Natural killer cell treated with Interleukin-12 subunit alpha and Interleukin-12 subunit beta and Interleukin-15 and Interleukin-18, amount 100 ng/mL, for 72 hours (primary cell): ENCODE measurements at places on chromosomes 7 and 10. TPM values are rescaled to one million over a fixed set of nuclear protein-coding genes. Genes with fewer than 3 reads are reported as not detected.

DNA sequence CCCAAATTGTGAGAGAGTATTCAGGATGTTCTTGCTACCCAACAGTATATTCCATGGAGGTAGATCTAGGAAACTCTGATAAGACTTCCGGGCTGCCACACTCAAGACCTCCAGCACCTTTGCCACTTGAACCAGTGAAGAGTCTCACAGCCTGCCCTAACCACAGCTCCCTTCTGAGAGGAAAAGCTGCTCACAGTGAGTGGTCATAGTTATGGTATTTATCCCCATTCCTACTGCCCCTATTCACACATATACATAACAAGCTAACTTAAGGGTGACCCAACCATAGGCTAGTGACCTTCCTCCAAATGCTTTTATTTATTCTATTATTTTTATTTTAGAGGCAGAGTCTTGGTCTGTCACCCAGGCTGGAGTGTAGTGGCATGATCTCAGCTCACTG is 156.3 kb downstream of the PTEN start:
- DNase-seq, result no peak

CFAP69 gene
- total RNA-seq, result 0.21 TPM

GRCh38 chr7:47945261-47946015 is 2.8 kb downstream of the PKD1L1 start:
- no peak for DNase-seq

DNA sequence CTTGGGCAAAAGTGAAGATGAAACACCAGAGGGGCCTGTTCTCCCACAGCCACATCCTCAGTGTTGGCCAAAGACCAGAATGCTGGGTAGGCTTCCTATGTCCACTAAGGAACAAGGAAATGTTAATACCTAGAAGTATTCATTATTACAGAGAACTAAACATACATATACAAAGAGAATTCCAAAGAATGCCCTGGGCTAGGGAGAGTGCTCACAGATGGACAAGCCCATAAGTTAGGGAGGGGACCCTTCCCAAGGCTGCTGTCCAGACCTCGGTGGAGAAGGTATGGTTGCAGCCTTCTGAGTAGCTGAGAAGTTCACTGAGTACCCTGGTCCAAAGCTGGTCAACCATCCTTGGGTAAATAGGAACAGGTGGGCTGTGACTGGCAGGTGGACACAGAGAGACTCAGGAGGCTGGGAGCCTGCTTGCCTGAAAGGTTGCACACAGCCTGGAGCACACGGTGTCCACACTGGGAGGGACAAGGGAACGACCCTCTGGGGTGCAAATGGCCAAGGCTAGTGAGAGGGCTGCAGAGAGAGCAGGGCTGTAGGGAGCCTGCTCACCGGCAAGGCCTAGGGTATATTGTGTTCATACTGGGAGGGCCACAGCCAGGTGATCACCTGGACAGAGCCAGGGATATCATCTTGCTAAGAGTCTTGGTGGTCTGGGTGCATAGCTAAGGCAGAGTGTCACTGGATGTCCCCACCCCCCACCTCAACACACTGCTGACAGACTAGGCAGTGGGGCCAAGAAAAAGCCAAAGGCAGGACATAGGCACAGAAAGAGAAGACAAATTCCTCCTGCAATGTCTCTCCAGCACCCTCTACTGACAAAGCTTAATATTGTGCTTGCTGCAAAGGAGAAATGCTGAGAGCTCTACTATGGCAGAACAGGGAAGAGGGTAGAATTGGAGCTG is 40.3 kb downstream of the CPVL start:
- no peak for DNase-seq

LLCFC1 gene
- total RNA-seq, result not detected

FAM204A gene
- 63.3 TPM for total RNA-seq
